Kidney epithelial cell (primary cell): ENCODE measurements at places on chromosomes 7 and 10.

GRCh38 chr7:80859272-80859970 is 59.4 kb downstream of the SEMA3C start:
- DNase-seq = peak; percentile 10

- DNase-seq = no peak
Observed at GRCh38 chr10:125379592-125379991, 219.2 kb upstream of the CTBP2 start.

DNA sequence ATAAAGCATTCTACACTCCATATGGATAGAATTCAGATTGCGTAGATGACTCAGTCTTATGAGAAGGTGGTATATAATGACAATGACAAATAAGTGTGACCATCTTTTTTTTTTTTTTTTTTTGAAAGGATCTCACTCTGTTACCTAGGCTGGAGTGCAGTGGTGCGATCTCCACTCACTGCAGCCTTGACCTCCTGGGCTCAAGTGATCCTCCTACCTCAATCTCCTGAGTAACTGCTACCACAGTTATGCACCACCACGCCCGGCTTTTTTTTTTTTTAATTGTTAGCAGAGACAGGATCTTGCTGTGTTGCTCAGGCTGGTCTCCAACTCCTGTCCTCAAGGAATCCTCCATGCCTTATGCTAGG is 43.2 kb upstream of the NRP1 start:
- no peak for DNase-seq

GRCh38 chr7:14600766-14601367 is 301.7 kb downstream of the DGKB start:
- no peak for DNase-seq

DNA sequence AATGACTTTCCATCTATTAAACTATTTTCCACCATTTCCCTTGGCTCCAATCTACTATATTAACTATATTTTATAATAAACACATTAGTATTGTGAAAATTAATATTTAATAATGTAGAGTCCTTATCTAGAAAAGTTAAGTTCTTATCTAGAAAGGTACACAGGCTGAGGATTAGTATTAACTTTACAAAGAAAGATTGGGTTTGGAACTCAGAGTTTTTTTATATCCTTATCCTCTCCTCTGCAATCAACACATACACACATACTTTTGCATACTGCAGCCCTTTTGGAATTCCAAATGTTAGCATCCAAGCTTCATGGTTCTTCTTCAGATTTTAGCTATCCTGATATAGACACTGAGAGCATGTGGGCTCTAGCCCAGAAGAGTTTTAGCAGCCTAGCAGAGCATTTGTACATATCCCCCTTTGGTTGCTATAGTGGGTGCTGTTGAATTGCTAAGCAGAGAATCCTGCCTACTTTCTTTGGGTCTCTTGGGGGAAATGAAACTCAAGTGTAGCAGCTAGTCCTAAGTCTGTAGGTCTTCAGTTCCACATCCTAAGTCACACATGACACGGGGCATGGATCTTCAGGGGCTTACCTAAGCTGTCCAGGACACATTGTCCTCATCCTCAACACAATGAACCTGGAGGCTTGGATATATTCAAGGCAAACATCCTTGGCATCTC is 874.6 kb downstream of the LRMDA start:
- no peak for DNase-seq

DNA sequence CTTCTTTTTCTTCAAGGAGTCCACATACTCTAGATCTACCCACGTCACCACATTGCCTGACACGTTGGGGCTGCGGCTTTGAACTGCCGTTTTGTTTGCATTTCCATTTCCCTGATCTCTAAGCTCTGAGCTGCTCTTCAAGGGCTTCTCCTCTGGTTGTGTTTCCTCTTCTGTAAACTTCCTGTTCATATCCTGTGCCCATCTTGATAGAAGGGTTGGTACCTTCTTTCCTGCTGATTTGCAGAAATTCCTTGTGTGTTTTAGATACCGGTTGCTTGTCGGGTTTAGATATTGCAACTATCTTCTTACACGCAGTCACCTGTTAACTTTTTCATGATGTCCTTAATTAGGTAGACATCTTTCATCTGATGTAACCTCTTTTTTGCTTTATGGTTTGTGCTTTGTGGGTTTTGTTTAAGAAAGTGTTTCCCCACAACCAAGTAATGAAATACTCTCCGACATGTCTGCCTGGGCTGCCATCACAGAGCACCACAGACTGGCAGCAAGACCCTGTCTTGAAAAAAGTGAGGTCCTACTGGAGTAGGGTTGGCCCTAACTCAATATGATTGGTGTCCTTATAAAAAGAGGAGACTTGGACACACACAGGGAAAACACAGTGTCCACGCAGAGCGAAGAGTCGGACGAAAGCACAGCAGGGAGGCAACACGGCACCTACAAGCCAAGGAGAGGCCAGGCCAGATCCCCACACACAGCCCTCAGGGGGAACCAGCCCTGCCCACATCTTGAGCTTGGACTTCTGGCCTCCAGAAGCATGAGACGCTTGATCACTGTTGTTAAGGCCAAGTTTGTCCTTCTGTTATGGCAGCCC is 99.1 kb upstream of the PDGFA start:
- DNase-seq = no peak

- peak; percentile 100 for DNase-seq
Observed at GRCh38 chr7:80942261-80943041, 23.6 kb upstream of the SEMA3C start.

GRCh38 chr7:158302274-158303070 is 285.2 kb downstream of the PTPRN2 start:
- no peak for DNase-seq

- no peak for DNase-seq
Observed at GRCh38 chr10:14608381-14609001, 166.2 kb downstream of the FAM107B start.

DNA sequence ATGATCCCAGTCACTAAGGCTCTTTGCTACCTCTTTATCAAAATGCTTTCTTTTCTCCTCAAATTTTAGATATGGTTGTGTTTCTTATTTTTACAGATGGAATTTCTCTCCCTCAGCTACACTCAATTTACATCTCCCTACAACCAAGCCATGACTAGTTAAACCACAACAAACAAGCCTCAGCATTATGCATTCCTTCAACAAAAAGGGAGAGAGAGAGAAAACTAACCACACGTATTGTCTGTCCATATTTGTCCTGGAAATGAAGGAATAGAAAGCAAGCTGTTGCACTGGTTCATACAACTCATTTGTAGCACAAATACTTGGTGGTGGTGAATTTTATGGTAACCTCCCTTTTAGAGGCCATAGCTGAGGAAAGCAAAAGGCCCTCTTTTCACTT is 286.4 kb downstream of the AHR start:
- DNase-seq = no peak

- no peak for DNase-seq
Observed at GRCh38 chr7:20647036-20647435, 31.6 kb downstream of the ABCB5 start.

DNA sequence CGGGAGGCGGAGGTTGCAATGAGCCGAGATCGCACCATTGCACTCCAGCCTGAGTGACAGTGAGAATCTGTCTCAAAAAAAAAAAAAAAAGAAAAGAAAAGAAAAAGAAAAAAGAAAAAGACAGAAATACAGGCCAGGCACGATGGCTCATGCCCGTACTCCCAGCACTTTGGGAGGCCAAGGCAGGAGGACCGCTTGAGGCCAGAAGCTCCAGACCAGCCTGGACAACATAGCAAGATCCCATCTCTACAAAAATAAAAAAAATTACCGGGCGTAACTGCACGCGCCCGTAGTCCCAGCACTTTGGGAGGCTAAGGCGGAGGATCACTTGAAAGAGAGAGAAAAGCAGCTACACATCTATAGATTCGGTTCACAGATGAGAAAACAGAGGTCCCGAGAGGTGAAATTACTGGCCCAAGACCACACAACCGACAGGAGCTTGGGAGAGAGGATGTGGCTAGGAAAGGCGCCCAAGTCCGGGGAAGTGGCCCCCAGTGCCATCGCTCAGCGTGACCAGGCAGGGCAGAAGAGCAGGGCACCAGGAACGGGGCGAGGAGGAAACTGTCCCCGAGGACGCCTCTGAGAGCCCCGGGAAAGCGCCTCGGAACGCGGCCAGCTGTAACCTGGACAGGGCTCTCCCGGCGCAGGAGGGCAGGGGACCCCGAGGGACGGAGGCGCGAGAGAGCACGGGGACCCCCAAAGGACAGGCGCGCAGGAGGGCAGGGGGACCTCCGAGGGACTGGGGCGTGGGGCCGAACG is 612 bp downstream of the SNX8 start:
- no peak for DNase-seq

GRCh38 chr10:62437696-62438095 is 63.5 kb downstream of the ZNF365 start:
- DNase-seq = no peak

GRCh38 chr7:19143881-19144574 is 1.2 kb downstream of the FERD3L start:
- DNase-seq = no peak

DNA sequence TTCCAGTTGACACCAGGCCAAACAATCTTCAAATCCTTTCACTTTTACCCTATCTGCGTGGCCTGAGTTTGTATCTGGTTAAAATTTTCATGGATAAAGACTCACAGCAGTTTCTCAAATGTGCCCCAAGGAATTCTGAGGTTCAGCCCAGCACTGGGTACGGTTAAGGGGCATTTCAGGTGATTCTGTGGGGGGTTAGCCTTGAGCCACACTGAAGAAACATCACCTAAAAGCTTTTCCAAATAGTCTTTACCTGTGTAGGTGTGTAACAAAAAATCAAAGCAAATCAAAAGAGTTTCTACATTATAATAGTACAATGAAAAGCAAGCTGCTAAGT is 83.8 kb upstream of the DNAJC1 start:
- DNase-seq = no peak

- DNase-seq = no peak
Observed at GRCh38 chr7:27960415-27960814, 220.2 kb downstream of the JAZF1 start.

DNA sequence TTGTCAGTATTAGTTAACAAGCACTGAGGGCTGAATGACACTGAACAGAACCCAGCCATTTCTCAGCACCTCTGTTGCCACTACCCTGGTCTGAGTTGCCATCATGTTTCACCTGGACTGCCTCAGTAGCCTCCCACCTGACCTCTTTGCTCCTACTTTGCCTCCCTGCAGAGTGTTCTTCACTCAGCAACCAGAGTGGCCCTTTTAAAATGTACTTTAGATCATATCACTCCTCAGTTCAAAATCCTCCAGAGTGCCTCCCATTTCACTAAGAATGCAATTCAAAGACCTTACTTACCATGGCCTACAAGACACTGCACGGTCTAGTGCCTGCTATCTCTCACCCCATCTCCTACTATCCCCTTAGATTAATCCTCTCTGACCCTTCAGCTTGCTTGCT is 214.5 kb downstream of the AUTS2 start:
- no peak for DNase-seq

- DNase-seq = no peak
Observed at GRCh38 chr10:103871006-103871405, 15.6 kb upstream of the SH3PXD2A start.

DNA sequence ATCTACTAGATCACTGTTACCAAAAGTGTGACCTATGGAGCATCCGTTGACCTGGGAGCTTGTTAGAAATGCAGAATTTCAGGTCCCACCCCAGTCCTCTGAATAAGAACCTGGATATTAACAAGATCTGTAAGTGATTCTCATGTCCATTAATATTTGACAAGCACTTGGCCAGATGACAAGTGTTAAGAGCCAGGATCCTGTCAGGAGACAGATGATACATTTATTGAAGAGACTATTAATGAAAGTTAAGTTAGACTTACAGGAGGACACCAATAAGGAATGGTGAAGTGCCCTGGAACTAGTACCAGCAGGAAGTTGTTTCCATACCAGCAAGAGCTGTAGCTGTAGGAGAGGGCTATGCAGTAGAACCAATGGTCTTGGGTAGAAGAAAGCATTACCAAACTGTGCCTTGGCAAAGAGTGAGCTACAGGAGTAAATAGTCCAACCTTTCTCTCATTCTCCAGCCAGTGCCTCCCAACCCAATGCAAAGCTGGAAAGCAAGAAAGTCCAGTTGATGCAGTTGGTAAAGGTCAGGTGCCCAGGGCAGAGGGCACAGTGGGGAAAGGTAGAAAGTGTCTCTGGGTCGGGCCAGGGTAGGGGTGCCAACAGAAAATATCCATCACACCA is 35.3 kb upstream of the ADD3 start:
- DNase-seq = no peak

DNA sequence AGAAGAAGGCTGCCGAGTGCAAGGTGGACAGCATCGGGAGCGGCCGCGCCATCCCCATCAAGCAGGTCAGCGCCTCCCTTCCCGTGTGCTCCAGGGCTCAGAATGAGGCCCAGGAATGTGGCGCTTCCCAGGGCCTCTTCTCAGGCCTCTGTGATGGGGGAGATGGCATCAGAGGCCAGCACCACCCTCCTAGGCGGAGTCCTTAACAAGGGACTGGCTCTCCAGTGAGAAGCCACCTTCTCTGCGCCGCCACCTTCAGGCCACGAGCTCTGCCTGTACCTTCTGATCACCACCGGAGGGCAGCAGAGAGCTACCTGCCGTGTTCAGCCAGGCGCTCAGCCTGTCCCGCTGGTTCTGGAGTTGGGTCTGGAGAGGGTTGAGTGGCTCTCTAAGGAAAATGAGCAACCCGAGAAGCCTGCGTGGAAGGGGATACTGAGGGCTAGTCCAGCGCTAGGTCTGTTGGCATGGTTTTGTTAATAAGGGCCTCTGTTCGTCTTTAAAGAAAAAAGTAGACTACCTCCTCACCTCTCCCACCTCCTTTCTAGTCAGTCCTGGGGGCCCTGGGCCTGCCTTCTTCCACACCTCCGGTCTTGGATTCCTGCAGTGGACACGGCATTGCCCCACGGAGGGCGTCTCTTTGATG is 37.7 kb downstream of the AGAP3 start:
- DNase-seq = peak; percentile 31

- DNase-seq = no peak
Observed at GRCh38 chr7:6705959-6706665, 635 bp downstream of the ZNF12 start.

- DNase-seq = no peak
Observed at GRCh38 chr10:82037076-82037475, 162.1 kb downstream of the NRG3 start.

GRCh38 chr10:126659750-126660149 is 10.7 kb downstream of the C10orf90 start:
- DNase-seq = no peak

GRCh38 chr7:20737840-20738448 is 48.7 kb downstream of the SP8 start:
- no peak for DNase-seq

DNA sequence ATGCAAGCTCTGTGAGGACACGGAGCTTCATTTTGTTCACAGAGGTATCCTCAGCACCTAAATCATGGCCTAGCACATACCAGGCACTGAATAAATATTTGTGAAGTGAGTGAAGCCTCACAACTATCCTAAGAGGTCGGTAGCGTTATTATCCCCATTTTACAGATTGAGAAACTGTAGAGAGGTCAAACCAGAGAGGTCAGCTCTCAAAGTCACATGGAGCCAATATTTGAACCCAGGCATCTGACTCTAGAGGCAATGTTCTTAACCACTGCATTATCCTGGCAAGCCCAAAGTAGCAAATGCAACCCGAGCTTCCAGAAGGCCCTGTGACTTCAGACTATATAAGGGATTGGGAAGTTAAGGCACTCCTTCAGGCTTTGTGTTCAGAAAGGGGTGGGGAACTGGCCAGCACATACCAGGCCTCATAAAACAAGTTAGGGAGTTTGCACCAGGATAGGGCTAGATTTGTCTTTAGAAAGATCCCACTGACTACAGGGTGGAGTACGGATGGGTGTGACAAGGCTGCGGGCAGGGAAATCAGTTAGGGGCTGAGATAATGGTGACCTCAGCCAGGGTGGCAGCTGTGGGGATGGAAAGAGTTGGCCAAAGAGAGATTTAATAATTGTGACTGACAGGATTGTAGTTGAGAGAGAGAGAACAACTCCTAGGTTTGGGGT is 101.4 kb downstream of the TBXAS1 start:
- no peak for DNase-seq

GRCh38 chr7:131908714-131909113 is 352.3 kb upstream of the PODXL start:
- DNase-seq = no peak
